ENCODE measurements at places on chromosomes 6 and 20.

DNA sequence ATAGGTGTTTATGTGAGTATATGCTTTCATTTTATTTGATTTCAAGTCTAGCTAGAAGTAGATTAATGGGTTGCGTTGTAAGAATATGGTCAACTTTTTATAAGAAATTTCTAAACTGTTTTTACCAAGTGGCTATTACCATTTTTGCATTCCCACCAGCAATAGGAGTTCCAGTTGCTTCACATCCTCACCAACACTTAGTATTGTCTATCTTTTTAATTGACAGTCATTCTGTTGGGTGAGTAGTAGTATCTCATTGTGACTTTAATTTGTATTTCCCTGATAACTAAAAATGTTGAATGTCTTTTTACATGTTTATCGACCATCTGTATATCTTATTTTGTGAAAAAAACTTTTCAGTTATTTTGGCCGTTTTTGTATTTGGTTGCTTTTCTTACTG, 135.3 kb downstream of the AKAP7 start:
- DNase-seq = no peak

DNA sequence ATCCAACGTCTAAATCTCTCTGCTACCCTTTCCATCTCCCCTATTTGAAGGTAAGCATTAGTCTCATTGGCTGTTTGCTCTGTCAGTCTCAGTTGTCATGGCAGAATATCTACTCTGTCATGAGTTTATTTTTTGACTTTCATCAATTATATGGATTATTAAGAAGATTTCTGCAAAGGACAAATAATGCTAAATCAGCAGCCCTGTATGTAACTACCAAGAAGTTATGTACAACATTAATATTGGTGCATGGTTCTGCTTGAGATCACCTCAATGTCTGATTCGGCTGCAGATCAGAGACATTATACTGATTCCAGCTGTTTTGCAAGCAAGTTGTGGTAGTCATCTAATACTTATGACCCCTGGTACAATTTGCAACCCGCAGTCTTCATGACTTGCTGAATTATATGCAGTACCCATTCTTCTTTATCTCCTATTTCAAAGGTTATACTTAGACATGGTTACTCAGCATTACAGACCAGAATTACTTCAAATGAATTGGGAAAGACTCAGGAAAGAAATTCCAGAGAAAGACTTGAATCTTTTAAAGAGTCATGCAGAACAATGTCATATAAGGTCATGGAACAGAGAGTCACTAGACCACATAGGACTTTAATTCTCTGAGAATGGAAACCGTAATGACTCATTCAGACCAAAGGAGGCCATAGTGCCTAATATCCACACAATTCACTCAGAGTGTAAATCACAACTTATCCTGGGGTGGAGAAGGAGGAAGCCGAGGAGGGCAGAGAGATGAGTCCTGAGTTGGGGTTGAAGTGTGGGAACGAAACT, 201.4 kb downstream of the IBTK start:
- peak; percentile 82 for DNase-seq

GRCh38 chr6:134458857-134459657, 141.1 kb upstream of the SGK1 start:
- no peak for DNase-seq

- DNase-seq = no peak
These were observed 341.3 kb downstream of the SMOC2 start for GRCh38 chr6:168782187-168782751.

DNA sequence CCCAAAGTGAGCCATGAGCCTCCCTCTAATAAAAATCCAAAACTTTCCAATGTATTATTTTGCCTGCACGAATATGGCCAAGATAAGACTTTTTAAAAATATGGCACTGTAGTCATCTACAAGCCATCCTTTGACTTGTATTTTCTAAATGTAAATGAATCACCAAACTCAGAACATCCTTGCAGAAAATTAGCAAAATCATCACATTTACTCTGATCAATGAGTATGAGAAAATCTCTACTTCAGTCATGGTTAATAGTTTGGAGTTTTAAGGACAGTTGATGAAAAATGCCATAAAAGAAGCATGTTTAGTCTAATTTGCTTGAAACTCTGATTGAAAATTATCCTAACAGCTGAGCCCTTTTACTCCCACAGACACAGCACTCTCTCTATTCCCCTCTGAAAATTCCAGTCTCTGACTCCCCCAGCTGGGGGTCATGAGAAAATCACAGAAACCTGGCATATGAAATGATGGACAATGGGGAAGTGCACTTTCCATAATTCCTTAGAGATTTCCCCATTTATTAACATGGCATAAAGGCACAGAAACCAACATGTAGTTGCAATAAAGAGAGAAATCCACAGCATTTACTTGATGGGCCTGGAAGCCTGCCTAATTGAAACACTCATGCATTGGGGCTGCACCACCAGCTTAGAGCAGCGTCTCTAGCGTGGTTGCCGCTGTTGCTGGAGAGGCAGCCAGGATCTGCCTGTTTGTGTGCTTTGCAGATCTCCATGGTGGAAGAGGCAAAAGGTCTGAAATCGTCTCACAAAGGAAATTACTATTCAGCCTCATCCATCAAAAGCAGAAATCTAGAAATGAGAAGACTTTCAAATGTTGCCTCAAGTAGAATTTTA, 214.0 kb downstream of the WDR27 start:
- DNase-seq = peak; percentile 30

GRCh38 chr20:39823224-39823623, 861.1 kb downstream of the DHX35 start:
- peak; percentile 95 for DNase-seq

DNA sequence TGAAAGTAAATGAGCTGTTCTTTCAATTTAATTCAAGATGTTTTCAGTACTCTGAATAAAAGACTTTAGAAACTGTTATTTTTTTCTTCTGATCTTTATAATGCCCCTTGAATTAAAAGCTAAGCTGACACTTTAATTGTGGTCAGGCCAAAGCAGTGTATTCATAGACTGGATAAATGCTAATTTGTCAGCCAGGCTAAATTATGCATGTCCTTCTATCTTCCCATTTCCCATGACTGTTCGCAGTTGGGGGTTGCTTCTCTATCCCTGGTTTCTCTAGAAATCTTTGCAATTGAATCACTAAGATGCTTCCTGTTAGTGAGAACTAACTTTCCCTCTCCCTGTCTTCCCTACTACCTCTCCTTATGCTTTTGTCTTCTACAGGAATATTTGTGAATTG, 396.2 kb downstream of the RFPL4B start:
- DNase-seq = no peak

- DNase-seq = peak; percentile 13
These were observed 103.2 kb upstream of the SUPT3H start for GRCh38 chr6:45480752-45481415.

GRCh38 chr20:35181731-35182130, 9.9 kb downstream of the PROCR start:
- peak; percentile 40 for DNase-seq

GRCh38 chr6:2920671-2921112, 17.6 kb upstream of the SERPINB9 start:
- DNase-seq = no peak

DNA sequence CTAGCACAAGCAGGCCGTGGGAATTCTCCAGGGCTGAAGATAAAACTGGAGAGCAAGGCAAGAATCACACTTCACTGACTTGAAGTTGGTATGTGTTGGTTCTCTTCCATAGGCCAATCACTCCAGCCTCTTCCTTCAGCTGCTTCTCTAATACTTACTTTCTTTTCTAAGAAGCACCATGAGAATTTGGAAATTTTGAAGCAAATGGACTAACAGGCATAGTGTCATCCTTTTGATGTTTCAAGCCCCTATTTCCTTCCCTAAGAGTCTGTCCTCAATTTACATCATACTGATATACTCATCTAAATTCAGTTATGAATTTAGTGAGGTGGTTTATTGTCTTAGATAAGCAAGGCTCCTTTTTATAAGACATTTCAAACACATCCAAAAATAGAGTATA, 24.0 kb downstream of the SLC26A8 start:
- no peak for DNase-seq

DNA sequence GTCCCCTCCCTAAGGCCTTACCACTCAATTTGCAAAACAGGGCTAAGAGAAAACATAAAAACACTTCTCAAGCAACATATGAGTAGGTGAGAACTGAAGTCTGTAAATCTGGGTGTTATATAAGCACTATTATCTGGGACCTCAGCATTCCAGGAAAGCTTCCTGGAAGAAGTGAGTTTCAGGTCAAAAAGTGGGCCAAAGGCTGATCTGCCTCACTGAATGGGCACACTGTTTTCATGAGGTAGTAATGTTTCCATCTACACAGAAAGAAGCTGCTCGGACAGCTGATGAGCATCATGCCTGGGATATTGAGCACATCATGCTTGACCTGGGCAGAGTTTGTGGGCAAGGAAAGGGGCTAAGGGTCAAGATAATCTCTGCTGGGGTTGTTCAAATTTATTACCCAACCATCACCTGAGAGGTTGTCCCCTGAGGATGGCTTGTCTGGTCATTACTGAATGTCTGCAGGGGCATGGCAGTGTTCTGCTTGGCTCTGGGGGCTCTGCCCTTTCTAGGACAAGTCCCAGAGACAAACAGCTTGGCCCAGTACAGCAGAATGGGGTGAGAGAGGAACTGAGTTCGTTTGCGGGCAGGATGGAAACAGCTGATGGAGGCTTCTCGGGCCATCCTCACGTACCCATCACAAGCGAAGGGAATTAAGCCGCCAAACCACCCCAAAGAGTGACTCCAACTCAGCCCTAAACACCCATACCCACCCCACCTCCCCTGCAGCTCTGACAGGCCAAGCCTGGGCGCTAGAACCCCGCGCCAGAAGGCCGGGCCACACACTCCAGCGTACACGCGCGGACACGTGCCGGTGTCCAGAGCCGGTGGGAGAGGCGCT, 1.2 kb upstream of the SYNJ2 start:
- no peak for DNase-seq

DNA sequence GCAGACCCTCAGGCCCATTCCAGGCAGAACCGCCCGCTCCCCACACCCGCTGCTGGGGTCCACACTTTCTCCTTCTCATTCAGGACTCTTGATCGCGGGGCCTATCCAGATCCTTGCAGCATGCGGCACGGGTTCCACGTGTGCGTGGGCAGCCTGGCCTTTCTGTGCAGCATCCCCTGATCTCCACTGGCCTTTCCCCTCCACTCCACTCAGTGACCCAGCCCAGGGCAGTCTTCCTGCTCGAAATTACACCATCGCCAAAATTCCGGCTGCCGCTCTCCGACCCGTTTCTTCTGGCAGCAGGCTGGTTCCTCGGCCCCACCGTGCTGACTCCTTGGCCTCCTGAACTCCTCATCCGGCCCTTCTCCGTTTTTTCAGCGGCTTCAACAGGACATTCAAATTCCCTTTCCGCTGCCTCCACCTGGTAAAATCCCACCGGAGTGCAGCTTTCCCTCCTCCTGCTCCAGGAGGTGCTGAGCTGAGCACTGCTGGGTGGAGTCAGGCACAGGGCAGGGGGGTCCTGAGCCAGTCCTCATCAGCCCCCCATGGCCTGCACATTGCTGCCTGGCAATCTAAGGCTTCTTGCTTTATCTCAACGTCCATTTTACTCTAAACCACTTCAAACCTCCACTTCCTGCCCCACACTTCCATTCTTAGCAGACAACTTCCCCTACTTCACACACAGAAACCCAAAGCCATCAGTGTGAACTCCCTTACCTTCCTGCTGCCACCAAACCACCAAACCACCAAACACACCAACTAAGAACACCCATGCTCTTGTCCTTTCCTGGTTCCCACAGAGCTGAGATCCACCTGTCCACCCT, 9.0 kb downstream of the SFT2D1 start:
- no peak for DNase-seq

DNA sequence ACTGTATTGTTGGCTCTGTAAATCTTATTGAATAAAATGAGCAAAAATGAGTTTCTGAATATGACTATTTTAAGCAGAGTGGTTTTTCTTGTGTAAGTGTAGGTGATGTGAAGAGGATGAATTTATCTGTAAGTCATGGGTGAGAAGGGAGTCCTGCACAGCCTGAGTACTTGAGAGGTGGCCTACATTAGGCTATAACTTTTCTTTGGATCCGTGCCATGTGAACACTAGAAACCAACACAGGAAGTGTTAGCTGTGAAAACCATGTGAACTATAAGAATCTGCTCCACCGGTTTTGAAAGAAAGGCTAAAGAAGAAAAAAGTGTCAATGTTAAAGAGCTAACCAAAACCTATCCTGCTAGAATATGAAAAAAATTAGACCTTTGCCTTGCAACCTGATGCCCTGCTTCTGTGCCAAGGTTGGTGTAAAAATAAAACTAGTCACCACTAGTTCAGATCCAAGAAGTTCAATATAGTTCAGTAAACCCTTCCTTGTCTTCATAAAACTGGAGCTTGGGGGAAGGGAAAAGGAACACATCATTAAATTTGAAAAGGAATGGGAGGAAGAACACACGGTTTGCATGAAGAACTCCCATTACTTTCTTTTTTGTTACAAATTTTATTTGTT, 21.3 kb downstream of the PLCB1 start:
- DNase-seq = no peak

DNA sequence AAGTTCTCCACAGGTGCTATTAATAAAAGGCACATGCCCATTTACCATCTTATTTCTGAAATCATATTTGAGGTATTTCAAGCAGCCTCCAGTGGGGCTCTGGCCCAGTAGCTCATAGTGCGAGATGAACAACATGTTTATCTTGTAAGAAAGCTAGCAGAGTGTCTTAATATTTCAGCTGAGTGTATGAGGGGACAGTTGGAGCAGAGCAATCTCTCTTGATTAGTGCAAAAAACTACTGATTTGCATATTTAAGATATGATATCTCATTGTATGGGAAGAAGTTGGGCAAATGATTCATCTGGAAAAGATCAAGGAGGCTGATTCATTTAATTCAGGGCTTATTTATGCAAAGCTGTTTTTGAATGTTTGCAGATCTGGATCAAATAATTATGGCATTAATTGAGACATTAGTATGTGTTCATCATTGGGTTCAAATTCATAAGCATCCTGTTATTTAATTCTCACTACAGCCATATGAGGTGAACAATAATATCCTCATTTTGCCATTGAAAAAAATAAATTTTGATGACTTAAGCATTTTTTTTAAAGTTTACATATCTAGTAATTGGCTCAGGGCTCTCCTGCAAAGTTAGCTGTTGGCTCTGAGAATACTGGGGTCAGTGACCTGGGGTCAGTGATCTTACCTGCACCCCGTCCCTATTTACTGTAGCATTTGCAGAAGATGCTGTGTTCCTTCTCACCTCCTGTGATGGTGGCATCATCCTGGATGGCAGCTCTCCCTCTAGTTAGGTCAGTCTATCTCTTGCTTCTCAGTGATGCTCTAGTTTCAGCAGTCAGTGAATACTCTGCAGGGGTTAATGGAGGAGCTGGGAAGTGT, 24.1 kb upstream of the GCLC start:
- no peak for DNase-seq

DNA sequence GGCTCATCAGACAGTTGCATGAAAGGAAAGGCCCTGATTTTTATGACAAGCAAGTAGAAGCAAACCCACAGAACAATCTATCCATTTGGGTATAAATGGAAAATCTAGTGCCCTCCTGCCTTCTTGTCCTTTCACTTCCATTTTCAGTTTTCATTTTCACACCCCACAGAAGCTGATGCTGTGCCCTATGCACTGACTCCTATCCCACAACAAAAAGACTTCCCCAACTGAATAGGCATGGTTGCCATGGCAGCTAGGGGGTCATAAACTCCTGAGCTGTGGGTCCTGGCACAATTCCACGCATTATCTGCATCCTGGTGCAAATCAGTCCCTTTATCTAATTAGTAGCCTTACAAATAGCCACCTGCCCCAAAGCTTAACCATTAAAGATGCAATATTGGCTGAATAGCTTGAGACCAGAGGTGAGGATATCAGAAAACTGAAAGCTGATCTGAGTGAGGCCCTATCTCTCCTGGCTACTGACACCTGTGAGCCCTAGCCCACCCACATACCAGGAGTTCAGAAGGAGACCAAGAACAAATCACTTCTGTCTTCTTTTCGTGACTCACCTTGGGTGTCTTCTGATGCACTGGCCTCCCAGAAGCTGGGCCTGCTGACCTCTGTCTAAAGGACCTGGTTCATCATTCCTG, 34.9 kb upstream of the HEY2 start:
- DNase-seq = no peak

Measured in AG08395 (cell line).